NCI-H1105 (cell line): ENCODE measurements at places on chromosomes 13 and 19.

- no peak for DNase-seq
Observed at GRCh38 chr19:38869160-38869835, 8.8 kb downstream of the RINL start.

- no peak for DNase-seq
Observed at GRCh38 chr19:35042056-35042730, 672 bp downstream of the HPN start.

DNA sequence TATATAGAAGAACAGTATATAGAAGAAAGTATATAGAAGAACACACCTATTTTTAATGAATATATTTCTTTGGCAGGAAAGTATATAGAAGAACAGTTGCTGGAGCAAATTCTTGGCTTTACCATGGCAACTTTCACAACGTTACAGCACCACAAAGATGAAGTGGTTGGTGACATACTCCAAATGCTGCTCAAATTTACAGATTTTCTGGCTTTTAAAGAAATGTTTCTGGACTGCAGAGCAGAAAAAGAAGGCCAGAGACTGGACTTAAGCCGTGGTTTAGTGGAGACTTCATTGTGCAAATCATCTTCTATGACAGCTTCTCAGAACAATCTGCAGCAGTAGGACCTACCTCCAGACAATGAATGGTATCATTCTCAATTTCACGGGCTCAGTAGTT, 24.3 kb upstream of the RFXAP start:
- no peak for DNase-seq

GRCh38 chr19:9721861-9722260, 46.7 kb downstream of the ZNF846 start:
- DNase-seq: peak; percentile 17

GRCh38 chr13:76879883-76880270, 6.3 kb downstream of the KCTD12 start:
- DNase-seq: no peak

DNA sequence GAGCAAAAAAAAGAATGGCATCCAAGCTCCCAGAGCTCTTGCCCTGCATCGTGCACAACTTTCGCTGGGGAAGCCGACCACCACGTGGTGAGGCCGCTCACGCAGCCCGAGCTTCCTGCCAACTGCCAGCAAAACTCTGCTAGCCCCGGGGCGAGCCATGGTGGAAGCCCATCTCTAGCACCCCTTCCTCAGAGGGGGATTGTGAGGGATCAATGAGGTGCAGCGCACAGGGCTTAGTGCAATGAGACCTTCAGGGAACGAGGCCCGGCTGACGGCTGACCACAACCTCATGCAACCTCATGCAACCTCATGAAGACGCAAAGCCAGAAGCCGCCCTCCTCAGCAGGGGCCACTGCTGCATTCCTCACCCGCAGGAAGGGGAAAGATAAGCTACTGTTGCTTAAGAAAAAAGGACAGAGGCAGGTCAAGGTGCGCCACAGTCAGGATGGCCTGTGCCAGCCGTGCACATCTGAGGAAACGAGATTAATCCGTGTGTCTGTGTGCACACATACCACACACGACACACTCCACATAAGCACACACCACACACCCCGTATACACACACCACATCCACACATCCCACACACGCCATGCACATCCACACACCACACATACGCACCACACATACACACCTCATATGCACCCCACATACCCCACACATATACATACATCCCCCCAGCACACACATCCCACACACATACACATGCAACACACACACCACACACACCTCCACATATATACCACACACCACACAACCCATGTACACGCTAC, 9.6 kb downstream of the HSPBP1 start:
- no peak for DNase-seq

- DNase-seq: no peak
Observed at GRCh38 chr13:45541806-45542205, 73.7 kb downstream of the ERICH6B start.

DNA sequence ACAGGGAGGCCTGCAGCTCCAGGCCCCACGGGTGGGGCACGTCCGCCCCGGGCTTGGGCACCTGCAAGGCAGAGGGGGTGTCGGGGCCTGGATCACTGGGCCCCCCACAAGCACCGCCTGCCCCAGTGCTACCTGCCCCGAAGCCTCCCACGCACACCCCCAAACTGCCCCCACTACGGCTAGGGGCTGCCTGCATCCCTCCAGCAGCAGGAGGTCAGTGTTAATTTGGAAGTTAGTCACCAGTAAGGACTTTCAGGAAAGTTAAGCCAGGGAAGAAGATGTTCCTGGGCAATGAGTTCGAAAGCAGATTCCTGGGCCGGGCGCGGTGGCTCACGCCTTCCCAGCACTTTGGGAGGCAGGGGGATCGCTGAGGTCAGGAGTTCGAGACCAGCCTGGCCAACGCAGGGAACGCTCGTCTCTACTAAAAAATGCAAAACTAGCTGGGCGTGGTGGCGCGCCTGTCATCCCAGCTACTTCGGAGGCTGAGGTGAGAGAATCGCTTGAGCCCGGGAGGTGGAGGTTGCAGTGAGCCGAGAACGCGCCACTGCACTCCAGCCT, 5.5 kb downstream of the PEAK3 start:
- DNase-seq: no peak

DNA sequence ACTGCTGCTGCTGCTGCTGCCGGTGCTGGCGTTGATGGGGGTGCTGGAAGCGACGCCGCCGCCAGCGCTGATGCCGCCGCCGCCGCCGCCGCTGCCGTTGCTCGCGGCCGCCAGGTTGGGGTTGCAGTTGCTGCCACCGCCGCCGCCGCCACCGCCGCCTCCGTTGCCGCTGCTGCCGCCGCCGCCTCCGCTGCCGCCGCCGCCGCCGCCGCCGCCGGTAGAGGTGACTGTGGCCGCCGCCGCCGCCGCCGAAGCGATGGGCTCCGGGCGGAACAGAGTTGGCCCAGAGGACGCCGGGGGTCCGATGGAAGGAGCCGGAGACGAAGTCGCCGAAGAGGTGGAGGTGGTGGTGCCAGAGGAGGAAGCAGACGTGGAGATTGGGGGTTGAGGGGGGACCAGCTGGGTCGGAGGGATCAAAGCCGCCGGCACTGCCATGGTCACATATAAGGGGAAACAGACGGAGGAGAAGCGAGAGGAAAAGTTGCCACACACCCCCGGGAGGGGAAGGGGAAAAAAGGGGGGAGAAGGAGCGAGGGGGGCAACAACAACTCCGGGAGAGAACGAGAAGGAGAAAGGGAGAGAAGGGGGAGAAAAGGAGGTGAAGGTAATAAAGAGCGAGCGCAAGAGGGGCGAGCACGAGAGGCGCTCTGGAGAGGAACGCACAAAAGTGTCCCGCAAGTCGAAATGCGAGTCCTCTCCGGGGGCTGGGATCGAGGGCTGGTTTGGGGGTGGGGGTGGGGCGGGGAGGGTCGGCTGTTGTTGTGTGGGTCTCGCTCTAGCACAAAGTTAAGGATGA, 471 bp downstream of the DACH1 start:
- no peak for DNase-seq
